ENCODE measurements at places on chromosomes 6 and 20. TPM values are rescaled to one million over a fixed set of nuclear protein-coding genes. Genes with fewer than 3 reads are reported as not detected.
A peak's percentile ranks its signal among the peaks of the same experiment; 100 is the strongest.

Gene CPXM1
- 0.15 TPM for total RNA-seq

Gene TRIM31
- 0.79 TPM for total RNA-seq

Gene UBD
- 2.4 TPM for total RNA-seq

- DNase-seq, result peak; percentile 69
Measured at GRCh38 chr6:33427585-33428223, 7.8 kb downstream of the SYNGAP1 start.

- DNase-seq, result no peak
Measured at GRCh38 chr6:20696676-20697075, 162.4 kb downstream of the CDKAL1 start.

Gene C20orf141
- total RNA-seq, result not detected

Gene TP53TG5
- total RNA-seq, result not detected

DNA sequence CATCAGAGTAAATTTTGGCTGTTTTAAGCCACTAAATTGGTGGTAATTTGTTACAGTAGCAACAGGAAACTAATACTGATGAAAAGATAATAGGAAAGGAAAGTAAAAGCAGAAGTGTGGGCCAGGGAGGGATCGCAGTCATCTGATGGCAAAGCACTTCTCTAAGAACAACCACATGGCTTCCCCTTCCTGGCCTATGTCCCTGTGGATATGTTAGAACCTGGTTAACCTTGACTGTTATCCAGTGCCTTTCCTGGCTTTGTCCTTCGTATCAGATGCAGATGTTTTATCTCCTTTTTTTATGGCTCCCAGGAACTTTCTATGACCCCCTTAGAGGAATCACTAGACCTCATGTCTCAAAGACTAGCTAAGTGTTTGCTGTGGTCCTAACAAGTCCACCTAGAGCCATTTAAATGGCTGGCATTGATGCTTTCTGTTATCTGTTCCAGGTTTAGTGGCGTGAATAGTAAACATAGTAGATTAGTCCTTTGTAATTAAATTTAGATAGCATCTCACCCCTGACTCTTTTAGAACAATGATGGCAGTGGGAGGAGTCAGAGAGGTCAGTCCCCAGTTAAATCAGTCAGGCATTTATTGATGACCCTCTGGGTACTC lies 79.2 kb upstream of the PHACTR2 start:
- DNase-seq, result no peak

Gene EMILIN3
- total RNA-seq, result 0.61 TPM

All from upper lobe of left lung (tissue), 6 donors.